ENCODE measurements at places on chromosomes 6 and 20. TPM values are rescaled to one million over a fixed set of nuclear protein-coding genes. Genes with fewer than 3 reads are reported as not detected.

- DNase-seq, result no peak
Measured at GRCh38 chr6:143739341-143739851, 61.6 kb downstream of the PHACTR2 start.

DNA sequence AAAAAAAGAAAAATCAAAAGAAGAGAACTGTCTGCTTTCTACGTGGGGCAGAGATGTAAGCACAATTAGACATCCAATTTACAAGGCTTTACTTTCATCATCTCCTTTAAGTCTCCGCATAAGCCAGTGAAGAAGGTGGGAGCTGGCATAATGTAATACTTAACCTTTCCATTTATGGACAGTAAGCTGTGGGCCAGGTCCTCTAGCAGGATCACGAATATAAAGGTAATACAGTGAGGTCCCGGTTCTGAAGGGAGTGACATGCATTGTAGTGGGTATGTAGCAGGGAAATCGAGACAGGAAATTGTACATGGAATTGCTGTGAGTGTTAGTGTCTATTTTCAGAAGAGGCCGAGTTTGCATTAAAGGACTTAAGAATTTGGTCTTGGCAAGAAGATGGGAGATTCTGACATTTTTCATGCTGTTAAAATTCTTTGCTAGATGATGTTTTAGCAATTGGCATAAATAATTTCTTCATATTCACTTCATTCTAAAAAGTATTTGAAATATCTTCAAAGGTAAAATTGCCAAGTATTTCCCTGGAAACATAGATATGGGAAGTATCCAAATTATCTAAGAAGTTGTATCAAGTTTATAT lies 20.4 kb upstream of the POPDC3 start:
- no peak for DNase-seq

DNA sequence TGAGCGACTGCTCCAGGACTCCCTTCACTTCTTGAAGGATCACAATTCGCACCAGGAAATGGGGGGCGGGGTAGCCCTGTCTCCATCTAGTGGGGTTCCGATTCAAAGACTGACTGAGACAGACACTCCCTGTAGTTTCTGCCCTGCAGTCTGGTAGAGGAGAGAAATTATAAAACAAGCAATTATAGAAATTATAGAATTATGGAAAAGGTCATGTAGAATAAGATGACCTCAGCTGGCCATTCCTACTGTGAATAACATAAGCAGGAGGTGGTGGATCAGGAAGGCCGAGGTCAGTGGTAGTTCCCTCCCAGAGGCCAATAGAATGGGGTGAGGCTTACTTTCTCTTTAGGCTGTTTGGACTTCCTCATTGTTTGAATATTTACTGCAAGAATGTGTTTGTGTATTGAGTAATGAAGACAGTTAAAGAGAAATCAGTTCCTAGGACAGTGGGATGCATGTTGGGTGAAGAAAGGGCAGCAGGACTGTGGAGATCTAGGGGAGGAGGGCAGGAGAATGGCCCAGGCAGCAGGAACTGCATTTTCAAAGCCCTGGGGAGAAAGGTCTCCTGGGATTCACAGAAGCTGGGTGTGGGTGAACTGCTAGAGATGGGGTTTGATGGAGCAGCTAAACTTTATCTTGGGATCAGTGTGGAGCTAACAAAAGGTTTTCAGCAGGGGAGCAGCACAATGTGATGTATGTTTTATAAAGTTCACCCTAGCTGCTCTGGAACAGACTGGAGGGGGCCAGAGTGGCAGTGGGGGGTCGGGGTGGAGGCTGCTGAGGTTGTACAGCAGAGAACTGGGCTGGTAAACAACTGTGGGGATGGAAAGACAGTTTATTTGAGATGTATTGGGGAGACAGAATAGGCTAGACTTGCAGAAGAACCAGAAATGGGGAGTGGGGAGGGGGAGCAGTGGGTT lies 2.1 kb downstream of the ZNF341 start:
- DNase-seq, result peak; percentile 68

DNA sequence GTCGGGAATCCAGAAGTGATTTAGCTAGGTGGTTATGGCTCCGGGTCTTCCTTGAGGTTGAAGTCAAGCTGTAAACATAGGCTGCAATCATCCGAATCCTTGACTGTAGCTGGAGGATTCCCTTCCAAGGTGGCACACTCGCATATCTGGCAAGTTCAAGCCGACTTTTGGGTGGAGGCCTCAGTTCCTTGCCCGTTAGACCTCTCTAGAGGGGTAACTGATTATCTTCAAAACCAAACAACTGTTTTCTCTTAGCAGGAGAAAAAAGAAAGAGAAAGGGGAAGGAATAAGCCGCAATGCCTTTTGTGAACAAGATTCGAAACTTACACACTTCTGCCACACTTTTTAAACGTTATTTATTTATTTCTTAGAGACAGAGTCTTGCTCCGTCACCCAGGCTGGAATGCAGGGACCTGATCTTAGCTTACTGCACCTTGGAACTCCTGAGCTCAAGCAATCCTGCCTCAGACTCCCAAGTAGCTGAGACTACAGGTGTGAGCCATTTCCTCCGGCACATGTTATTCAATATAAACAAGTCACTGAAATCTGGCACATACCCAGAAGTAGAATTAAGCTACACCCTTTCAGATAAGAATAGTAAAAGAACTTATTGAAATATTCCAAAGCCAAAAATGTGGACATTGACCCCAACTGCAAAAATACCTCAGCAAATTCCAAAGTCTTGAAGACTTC lies 76.3 kb downstream of the HFE start:
- no peak for DNase-seq

- no peak for DNase-seq
Measured at GRCh38 chr6:47663462-47664216, 34.7 kb upstream of the ADGRF4 start.

GRCh38 chr6:64081453-64081852 lies 445.9 kb downstream of the PHF3 start:
- no peak for DNase-seq

- no peak for DNase-seq
Measured at GRCh38 chr6:36593569-36594028, 563 bp upstream of the SRSF3 start.

DNA sequence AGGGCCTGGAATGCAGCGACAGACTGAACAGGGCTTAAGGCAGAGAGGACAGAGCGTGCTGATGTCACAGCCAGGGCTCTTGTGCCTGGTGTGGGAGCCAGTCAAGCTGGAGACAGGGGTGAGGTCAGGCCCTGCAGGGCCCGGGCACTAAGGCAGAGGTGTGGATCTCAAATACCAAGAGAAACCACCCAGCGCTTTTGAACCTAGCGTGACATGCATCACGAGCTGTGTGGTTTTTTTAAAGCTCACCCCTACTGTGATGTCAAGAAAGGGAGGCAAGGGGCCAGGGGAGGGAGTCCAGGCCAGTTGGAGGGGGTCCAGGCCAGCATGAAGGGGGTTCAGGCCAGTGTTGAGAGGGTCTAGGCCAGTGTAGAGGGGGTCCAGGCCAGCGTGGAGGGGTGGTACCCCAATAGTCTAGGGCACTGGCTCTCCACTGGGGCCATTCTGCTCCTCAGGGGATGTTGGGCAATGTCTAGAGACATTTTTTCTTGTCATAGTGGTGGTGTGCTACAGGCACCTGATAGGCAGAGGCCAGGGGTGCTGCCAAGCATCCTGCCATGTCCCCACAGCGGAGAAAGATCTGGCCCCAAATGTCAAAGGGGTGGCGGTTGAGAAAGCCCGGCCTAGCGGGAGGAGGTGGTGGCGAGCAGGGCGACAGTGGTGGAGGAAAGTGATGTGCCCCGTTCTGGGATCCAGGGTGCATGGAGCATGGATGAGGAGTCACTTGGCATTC lies 42.6 kb downstream of the RBM38 start:
- DNase-seq, result no peak

- no peak for DNase-seq
Measured at GRCh38 chr6:160330619-160331018, 17.6 kb upstream of the SLC22A3 start.

DNA sequence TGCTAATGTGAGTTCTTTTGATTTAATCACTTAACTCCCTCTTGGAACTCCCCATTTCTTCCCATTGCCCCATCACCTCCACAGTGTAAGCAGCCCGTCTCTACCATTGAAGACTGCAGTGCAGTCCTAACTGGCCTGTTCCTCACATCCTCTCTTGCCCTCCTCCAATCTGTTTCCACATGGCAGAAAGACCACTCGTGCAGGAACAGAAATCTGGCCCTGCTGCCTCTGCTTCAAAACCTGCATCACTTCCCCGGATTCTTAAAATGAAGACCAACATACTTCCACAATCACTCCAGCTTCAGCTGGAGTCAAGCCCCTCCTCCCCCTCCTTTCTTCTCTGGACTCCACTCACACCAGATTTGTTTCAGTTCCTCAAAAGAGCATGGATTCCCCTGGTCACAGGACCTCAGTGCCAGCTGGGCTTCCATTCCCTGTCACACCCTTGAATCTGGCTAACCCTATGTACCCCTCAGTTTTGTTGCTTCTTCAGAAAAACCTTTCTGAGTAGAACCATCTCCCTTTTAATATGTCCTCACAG lies 802.3 kb downstream of the MAFB start:
- DNase-seq, result no peak

- no peak for DNase-seq
Measured at GRCh38 chr6:35425284-35425683, 26.9 kb upstream of the FANCE start.

GRCh38 chr20:1526896-1527295 lies 30.6 kb downstream of the SIRPD start:
- no peak for DNase-seq

PACRG gene
- 0.29 TPM for total RNA-seq

SLC17A2 gene
- not detected for total RNA-seq

HLA-DRB5 gene
- not detected for total RNA-seq

FRMD1 gene
- not detected for total RNA-seq

SUMO4 gene
- total RNA-seq, result not detected

DNPH1 gene
- total RNA-seq, result 140 TPM
